Astrocyte (in vitro differentiated cells and primary cell): ENCODE measurements at places on chromosomes 7 and 10. TPM values are rescaled to one million over a fixed set of nuclear protein-coding genes. Genes with fewer than 3 reads are reported as not detected.

GRCh38 chr10:102644646-102645387 is 538 bp downstream of the TRIM8 start:
- H3K4me3 ChIP-seq: peak overlapping the region; percentile 86
- peaks cover 43% of the 10 kb centered on the region for H3K4me1 ChIP-seq
- peak; percentile 58 for DNase-seq

Gene GCK
- total RNA-seq: 0.24 TPM in 1 of 2 replicates, not detected in the other

Gene TLX1
- total RNA-seq: not detected in 2 replicates

GRCh38 chr7:127474457-127474856 is 81.9 kb upstream of the ZNF800 start:
- no peaks in the 10 kb centered on the region for H3K36me3 ChIP-seq
- DNase-seq: peak; percentile 7
- no peak overlapping the region for H3K4me3 ChIP-seq
- H3K4me1 ChIP-seq: no peaks in the 10 kb centered on the region

- H3K36me3 ChIP-seq: no peaks in the 10 kb centered on the region
- no peaks in the 10 kb centered on the region for H3K27me3 ChIP-seq
- H3K4me3 ChIP-seq: no peak overlapping the region
- peak; percentile 37 for DNase-seq
- H3K4me1 ChIP-seq: no peaks in the 10 kb centered on the region
These were observed 81.0 kb upstream of the CACUL1 start for GRCh38 chr10:118835682-118836326.

DNA sequence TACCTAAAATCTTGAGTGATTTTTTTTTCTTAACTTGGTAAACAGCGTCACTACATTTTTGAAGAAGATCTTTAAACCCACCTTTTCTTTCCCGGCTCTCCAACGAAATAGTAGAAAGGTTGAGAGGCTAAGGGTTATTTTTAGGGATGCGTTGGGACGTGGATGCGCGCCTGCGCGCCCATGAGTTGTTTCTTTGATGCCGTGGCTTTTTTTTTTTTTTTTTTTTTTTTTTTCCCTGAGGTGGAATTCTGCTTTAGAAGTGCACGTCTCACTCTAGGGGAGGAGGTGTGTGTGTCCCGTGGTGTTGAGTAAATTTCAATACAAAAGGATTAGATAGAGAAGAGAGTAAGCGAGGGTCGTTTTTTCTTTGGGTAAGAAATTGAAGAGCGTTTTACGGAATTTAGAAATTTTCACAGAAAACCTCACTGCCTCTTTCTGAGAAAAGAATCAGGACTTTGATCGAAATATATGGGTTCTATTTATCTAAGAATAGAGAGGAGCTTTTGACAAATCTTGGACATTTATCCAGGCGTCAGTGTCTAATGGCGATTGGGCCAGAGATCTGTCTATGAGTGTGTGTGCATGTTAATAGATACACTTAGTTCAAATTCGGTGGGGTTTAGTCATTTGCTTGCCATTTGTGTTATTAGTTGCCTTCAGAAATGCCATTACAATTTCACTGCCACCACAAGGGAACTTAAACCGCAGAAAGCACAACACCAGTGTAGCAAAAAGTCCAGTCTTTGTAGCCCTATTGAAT is 1.2 kb upstream of the SP8 start:
- H3K4me1 ChIP-seq: peaks cover 10% of the 10 kb centered on the region
- no peak for DNase-seq
- no peaks in the 10 kb centered on the region for H3K36me3 ChIP-seq
- H3K27me3 ChIP-seq: peaks cover 86% of the 10 kb centered on the region
- H3K27ac ChIP-seq: no peak overlapping the region
- no peak overlapping the region for H3K4me3 ChIP-seq

DNA sequence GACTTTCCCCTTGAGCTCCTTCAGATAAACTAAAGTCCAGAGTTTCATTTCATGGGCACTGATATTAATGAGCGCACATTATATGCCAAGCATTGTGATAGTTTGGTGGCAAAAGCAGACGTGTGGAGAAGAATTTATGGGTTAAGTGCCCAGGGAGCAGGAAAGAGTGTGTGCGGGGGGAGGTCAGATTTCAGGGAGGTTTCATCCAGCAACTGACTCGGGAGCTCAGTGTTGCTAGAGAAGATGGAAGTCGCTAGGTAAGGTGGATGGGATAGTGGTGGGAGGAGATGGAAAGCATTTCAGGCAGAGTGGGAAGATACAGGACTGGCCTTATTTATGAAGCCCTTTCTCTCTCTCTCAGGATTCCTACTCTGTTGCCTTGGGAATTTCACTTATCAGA is 223.0 kb downstream of the SNX10 start:
- H3K4me3 ChIP-seq: no peak overlapping the region
- no peaks in the 10 kb centered on the region for H3K4me1 ChIP-seq
- no peak for DNase-seq
- H3K27me3 ChIP-seq: no peaks in the 10 kb centered on the region
- no peak overlapping the region for H3K27ac ChIP-seq

DNA sequence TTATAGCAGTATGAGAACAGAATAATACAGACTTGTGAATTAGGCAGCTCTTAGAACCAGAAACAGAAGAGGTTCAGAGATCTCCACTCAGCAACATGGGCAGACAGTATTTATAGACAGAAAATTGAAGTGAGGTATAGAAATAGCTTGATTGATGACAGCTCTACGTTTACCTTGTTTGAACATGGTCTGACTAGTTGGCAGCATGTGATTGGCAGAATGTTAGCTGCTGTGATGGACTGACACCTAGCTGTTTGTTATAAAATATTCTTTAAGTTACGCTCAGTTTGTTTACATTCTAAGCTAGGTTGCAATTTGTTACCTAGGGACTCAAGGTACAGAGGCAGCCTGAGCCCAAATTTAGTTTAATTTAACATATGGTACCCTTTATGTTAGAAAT is 73.7 kb upstream of the TMEM229A start:
- H3K27me3 ChIP-seq: no peaks in the 10 kb centered on the region
- H3K4me1 ChIP-seq: no peaks in the 10 kb centered on the region
- no peak overlapping the region for H3K4me3 ChIP-seq
- no peak overlapping the region for H3K27ac ChIP-seq
- no peak for DNase-seq
